Renal cortex interstitium (tissue), 15 donors: ENCODE measurements at places on chromosomes 16 and 17.

GRCh38 chr16:58085584-58086251 is 43.5 kb downstream of the CFAP20 start:
- no peak for DNase-seq

DNA sequence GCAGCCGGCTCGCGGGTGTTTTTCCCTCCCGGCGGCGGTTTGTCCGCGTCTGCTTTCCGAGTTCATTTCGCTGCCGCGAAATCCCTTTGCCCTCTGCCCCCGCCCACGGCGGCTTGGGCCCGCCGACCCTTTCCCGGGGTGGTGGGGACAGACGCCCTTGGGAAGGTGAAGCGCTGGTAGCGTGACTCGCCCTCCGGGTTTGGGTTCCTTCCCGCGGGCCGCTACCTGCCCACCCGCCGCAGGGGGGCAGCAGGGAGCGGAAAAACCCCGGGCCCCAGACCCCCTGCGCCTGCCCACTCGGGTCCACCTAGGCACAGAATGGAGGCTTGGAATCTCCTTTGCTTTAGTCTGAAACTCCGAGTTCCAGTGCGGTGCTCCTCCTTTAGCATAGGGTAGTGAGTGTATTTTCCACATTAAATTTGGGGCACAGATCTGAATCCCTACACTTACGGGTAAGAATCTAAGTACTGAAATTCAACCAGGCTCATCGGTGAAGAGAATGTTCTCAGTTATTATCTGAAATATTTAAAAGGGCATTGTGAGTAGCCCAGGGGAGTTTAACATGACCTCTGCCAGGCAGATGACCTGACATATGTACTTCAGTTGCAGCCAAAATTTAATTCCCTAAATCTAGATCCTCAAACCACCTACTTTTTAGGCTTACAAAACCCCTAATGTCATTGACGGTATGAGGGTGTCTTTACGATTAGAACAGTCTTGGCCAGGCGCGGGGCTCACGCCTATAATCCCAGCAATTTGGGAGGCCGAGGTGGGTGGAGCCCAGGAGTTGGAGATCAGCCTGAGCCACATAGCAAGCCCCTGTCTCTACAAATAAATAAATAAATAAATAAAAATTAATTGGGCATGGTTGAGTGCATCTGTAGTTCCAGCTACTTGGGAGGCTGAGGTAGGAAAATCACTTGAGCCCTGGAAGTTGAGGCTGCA is 1.0 kb downstream of the NME2 start:
- DNase-seq: no peak

- no peak for DNase-seq
Observed at GRCh38 chr17:49906531-49907136, 58.8 kb upstream of the TAC4 start.

DNA sequence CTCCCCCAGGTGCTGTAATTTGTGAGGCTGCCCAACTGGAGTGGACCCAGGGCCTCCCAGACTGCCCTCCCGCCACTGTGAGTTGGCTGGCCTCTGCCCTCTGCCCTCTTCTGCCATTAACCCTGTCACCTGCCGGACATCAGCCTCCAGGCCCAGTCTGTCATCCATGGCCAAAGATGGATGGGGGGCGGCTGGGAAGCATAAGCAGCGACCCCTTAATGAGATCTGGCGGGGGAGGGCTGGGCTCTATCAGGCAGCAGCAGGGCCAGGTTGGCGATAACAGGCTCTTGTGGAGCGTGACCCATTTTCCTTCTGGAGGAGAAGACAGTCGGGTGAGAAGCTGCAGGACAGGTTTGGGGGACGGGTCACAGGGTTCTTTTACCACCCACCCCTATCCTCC is 25.3 kb downstream of the CDK5RAP3 start:
- DNase-seq: no peak

- no peak for DNase-seq
Observed at GRCh38 chr16:3242709-3243108, 7.8 kb upstream of the ZNF200 start.

DNA sequence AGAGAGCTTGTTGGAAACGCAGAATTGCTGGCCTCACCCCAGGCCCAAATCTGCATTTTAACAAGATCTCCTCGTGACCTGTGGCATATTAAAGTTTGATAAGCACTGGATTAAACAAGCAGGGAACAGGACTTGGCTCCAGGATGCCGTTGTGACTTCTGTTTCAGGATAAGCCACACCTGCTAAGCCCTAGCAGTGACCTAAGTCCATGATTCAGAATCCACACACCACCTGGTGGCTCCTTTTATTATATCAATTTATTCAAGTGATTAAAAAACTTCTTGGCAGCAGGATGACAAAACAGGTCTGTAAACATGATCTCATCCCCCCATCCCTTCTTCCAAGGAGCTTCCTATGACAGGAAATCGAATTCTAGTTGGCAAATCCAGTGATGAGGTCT is 9.1 kb downstream of the NAGPA start:
- DNase-seq: no peak

GRCh38 chr16:46976550-46976949 is 3.1 kb upstream of the DNAJA2 start:
- no peak for DNase-seq

- no peak for DNase-seq
Observed at GRCh38 chr16:81053761-81054160, 18.1 kb downstream of the ATMIN start.

- no peak for DNase-seq
Observed at GRCh38 chr17:81346908-81347349, 48.3 kb upstream of the BAHCC1 start.

DNA sequence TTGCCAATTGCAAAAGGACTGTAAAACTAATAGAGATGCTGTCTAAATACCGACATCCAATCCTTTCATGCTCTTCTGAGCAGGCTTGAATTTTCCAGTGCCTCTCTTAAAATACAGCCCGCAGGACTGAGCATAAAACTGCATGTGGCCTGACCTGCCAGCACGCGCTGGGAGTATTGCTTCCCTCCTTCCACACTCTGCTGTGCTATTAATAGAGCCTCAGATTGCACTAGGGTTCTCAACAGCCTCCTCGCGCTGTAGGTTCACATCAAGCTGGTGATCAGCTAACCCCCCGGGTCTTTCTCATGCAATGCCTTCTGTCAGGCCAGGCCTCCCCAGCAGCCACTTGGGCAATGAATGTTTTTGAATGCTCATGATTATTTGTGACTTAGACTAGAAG is 14.2 kb upstream of the MSI2 start:
- no peak for DNase-seq

DNA sequence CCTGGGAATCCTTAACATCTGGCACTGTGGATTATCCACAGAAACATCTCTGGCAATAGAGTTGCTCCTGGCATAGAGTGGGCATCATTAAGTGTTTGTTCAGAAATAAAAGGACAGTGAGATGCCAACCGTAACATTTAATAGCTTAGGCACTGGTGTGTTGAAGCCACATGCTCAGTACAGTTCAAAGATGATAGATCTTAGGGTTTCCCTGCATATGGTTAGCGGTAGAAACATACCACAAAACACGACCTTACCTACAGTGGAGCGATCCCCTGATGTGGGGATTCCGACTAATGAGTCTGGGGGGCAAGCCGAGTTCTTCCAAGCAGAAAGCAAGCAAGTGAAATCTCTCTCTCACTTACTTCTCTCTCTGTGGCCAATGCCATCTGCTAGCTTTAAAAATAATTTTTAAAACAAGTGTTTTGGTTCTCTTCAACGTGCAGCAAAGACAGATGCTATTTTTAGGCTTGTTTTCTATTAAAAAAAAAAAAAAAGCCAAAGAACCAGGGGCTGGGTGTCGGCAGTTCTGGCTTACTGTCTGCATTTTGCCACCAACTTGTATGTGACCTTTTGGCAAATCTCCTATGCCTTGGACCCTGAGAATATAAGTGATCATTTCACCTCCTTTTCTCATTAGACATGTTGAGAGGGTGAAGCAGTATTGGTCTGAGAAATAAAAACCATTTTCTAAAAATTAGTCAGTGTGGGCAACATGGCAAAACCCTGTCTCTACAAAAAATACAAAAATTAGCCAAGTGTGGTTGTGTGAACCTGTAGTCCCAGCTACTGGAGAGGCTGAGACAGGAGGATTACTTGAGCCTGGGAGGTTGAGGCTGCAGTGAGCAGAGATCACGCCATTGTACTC is 89.2 kb upstream of the CACNG3 start:
- no peak for DNase-seq

DNA sequence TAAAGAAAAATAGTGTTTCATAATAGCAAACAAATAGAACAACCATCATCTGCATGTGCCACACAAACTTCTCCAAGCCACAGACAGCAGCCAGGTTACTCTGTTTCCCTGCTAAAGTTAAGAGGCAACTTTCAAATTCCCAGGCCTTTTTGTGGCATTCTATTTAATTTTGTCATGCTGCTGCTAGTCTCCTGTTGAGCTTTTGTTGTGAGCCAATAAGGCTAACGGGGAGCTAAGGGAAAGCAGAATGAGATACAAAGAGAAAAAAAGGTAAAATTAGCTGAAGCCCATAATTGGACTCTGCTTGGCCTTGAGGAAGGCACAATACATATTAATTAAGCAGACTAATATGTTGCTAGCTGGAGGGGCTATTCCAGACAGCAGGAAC is 74.7 kb upstream of the GNAO1 start:
- DNase-seq: no peak

GRCh38 chr17:66985338-66986237 is 21.1 kb downstream of the CACNG4 start:
- no peak for DNase-seq

- DNase-seq: no peak
Observed at GRCh38 chr17:27577121-27577761, 53.7 kb upstream of the LGALS9 start.

DNA sequence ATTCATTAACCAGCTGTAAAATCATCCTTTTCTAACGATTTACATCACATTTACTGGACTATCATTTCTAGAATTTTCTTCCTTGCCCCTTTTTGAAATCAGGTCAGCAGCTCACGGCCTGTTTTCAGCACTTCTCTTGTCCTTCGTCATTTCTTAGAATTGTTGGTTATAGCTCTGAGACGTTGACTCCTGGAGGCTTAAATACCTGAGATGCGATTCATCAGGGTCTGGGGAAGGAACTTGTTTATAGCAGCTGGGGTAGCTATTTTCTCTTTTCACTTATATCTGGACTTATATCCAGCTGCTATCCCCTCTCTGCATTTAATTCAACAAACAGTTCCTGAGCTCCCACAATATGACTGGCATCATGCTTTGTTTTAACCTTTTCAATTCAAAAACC is 338.7 kb upstream of the TNRC6C start:
- DNase-seq: no peak

GRCh38 chr16:1918351-1919326 is at the start of gene HS3ST6:
HS3ST6 (minus strand) TSS chr16:1918415; CDS start chr16:1918323, 92 bp downstream.
- DNase-seq: no peak

GRCh38 chr17:68074279-68074678 is 38.7 kb downstream of the KPNA2 start:
- no peak for DNase-seq
